Hippocampal formation (tissue), 2 donors: ENCODE measurements at places on chromosomes 7 and 10.

DNA sequence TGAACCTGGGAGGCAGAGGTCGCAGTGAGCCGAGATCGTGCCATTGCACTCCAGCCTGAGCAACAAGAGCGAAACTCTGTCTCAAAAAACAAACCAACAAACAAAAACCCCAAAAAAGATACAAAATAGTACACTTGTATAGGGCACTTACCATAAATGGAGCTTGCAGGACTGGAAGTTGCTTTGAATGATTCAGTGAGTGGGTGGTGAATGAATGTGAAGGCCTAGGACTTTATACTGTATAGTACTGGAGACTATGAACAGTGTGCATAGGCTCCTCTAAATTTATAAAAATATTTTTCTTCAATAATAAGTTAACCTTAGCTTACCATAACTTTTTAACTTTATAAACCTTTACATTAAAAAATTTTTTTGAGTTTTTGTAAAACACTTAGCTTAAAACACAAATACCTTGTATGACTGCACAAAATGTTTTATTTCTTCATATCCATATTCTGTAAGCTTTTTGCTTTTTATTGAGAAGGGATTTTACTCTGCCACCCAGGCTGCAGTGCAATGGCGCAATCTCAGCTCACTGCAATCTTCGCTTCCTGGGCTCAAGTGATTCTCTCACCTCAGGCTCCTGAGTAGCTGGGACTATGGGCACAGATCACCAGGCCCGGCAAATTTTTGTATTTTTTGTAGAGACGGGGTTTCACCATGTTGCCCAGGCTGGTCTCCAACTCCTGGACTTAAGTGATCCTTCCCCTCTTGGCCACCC is 6.9 kb upstream of the H2AZ2 start:
- DNase-seq, result no peak

DNA sequence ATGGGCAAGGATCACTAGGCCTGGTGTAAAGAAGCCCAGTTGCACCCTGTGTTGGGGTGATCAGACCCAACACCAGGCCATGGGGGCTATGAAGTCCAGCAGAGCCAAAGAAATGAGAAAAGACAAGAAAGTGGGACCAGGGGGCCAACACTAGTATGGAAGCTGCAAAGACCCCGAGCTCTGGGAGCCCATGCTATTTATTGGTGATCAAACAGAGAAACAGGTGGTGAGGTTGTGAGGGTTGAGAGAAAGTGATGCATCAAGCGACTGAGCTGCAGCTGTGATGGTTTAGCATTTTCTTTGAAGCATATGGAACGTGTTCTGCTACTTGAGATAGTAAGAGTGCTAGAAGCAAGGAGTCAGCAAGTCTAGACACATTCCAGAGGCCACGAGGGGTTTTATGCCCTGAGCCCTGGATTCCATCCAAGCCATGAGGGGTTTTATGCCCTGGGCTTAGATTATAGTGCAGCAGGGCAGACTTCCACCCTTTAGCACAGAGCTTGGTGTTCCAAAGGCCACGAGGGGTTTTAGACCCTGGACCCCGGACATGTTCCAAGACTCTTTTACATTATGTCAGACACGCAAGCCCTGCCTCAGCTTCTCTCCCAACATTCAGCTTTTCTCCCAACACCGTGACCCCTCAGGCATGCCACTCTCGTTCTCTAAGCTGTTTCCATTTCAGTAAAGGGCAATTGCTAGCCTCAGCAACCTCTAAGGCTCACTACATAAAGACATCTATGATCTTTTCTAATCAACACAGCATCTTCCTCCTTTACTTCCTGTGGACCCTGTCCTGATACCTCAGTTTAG is 43.1 kb upstream of the GPAM start:
- DNase-seq, result no peak

GRCh38 chr10:101568054-101568745 is 19.9 kb downstream of the POLL start:
- DNase-seq, result no peak

GRCh38 chr10:71289421-71290130 is 29.5 kb upstream of the SLC29A3 start:
- DNase-seq, result no peak

DNA sequence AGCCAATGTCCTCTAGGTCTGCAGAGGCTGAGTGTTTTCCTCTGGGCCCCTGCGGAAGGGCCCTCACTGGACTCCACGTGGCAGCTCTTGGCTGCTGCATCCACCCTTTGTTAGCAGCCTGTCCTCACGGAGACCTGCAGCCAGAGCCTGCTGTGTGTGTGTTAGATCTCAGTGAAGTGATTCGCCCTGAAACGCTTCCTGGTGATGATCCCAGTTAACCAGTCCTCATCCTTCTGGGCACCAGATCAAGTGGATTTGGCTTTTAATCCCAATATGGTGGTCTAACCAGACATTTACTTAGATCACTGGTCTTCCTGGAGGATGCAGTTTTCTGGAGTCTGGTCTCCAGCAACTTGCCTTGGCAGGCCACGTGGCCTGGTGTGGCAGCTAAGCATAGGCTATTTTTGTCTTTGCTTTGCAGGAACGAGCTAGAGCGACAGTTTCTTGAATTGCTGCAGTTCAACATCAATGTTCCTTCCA is 39.5 kb upstream of the GJD4 start:
- peak; percentile 29 for DNase-seq

- no peak for DNase-seq
These were observed 92.6 kb downstream of the INPP5A start for GRCh38 chr10:132630156-132630555.

DNA sequence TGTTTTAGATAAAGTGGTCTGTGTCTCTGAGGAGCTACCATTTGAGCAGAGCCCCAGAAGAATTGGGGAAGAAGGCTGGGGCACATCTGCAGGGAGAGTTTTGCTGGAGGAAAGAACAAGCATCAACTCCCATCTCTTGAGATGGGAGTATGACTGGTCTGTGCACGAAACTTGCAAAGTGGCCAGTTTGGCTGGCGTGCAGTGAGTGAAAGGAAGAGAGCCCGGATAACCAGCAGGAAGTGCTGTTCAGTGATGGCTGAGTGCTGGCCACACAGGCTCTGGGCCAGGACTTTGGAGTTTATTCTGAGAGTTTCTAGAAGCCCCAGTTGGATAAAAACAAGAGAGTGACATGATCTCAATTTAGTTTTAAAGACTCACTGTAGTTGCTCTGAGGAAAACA is 34.4 kb upstream of the SVIL start:
- no peak for DNase-seq

DNA sequence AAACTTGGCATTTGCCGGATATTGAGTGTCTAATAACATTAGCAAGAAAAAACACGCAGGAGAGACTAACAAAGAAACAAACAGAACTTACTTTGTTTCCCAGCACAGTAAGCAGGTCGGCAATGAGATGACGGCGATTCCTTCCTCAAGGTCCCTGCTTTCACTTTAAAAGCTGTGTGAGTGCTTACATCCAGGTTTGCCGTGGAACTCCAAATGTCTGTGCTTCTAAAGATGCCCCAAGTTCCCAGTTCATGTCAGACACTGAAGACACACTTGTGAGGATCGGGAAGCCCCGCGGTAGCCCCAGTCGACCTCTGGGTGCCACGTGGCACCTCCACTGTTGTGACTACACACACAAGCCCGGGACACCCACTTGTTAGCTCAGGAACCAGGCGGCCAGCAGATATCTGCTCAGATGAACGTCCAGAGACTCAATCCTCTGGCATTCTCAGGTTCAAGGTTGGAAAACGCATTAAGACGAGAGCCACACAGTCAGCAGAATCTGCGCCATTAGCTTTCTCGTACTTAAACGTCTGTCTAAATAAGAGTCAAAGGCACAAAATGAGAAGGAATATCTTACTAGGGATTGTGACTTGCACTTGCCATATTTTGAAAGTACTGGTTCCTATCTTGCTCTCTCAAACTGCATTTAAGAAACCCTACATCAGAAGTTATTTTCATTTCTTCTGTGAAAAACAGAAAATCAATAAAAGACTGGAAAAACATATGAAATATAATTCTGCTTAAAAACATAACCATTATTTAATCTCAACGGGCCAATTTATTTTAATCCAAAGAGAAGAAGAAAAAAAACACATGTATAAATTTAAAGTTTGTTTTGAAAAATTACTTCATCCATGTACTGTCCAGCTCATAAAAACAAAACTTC is 207.6 kb upstream of the KLF14 start:
- no peak for DNase-seq

- DNase-seq, result no peak
These were observed 31.8 kb downstream of the CHST3 start for GRCh38 chr10:71995887-71996575.

GRCh38 chr10:107914450-107915214 is 750.1 kb upstream of the SORCS1 start:
- DNase-seq, result no peak

DNA sequence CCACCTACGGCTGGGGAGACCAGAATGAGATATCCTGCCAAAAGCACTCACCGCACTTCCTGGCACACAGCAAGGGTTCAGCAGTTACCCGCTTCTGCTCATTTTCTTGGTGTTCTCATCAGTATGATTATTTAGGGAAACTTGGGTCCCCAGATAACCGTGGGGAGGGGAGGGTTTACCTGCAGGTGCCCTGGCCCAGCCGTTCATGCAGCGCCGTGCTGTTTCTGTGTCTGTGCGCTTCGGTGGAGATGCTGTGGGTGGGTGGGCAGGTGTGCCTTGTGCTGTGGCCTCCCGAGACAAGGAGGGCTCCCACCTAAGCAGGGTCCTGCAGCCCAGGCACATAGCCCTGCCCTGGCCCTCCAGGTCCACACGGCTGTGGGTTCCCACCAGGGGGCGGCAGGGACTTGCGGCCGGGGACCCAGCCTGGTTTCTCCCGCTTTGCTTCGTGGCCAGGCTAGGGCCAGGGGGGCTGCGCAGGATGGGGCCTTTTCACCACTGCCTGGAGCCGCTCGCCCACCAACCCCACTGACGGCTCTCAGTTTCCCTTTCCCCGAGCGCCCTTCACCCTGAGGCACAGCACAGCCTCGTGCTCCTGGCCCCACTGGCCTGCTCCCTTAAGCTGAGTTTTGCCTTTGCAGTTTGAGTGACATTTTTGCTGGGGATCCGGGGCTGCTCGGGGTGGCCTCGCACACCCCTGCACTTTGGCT is 78.5 kb downstream of the LHPP start:
- DNase-seq, result peak; percentile 48

DNA sequence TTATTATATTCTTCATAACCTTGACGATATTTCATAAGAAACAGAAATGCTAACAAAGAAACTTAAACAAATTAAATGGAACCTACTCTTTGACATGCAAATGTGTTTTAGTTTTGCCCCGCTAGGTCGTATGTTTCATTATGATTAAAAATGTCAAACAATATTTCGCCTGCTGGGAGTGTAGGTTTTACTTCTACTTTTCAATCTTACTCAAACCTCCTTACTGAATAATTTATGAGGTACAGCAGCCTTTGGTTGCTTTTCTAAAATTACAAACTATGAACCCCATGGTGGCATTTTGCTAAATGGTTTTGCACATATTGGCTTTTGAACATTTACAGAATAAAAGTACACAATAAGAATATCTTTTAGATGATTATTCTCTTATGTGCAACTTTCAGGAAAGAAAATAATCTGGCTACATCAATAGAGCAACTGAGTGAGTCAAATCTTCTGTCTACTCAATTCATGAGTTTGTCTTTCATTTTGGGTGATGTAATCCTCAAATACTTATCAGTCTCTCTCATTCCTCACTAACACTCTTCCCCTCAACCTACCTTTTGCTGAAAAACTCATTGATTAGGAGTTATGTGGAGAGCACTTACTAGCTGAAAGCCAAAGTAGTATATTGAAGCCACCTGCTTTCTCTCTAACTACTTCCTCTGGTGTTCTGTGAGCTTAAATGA is 1226.4 kb downstream of the XPNPEP1 start:
- DNase-seq, result no peak

DNA sequence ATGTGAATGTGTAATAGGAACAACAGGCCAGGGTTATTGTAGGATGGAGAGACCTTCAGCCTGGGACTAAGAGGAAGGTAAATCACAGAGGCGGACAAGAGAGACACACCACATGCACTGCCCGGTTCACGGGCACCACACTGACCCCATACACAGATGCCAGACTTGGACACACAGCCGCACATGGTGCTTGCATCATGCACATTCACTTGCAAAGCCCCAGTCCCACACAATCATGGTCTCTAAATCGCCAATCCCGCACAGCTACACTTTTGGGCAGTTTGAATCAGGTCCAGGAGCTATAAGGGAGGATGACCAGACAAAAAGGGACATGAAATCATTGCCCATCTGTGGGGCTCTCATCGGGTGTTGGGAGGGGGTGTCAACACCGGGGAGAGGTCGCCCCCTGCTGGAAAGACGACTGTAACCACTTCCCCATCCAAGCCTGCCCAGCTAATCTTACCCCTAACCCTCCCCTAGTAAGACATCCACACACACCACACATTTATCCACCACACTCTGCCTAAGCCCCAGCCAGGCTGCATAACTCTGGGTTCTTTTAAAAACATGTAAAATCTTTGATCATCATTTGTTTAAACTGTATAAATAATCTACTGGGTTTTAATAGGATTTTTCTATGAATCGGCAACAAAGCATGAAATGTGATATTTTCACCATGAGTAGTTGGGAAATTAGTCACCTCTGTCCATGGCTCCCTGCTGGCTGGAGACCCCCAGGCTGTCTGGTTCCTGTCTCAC is 40.5 kb upstream of the SLF2 start:
- DNase-seq, result no peak

GRCh38 chr7:117673839-117674238 is 194.0 kb downstream of the CFTR start:
- DNase-seq, result no peak

GRCh38 chr10:132515811-132516726 is 21.5 kb upstream of the INPP5A start:
- DNase-seq, result no peak

DNA sequence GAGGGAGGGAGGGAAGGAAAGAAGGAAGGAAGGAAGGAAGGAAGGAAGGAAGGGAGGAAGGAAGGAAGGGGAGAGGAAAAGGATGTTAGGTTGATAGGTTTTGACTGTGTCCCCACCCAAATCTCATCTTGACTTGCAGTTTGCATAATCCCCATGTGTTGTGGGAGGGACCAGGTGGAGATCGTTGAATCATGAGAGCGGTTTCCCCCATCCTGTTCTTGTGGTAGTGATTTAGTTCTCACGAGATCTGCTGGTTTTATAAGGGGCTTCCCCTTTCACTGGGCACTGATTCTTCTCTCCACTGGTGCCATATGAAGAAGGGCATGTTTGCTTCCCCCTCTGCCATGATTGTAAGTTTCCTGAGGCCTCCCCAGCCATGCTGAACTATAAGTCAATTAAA is 15.1 kb upstream of the NUDCD3 start:
- DNase-seq, result no peak

GRCh38 chr7:149635561-149636329 is 137.6 kb downstream of the ZNF467 start:
- no peak for DNase-seq

DNA sequence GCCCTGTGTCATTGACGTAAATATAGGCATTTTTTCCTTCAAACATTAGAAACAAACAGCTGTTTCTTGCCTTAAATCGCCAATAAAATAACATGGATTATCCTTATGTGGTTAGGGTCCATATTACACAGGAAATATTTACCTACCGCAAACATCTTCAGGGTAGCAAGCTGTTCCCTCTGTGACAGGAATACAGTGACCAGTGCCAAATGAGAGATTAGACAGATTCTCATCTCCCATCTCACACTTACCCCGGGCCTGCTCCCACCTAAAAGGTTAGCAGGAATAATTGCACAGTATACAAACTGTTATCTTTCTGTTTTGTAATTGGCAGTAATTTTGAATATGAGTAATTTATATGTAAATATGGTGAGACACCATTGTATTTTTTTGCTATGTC is 16.5 kb downstream of the MKI67 start:
- no peak for DNase-seq
